ENCODE measurements at places on chromosomes 13 and 19.

DNA sequence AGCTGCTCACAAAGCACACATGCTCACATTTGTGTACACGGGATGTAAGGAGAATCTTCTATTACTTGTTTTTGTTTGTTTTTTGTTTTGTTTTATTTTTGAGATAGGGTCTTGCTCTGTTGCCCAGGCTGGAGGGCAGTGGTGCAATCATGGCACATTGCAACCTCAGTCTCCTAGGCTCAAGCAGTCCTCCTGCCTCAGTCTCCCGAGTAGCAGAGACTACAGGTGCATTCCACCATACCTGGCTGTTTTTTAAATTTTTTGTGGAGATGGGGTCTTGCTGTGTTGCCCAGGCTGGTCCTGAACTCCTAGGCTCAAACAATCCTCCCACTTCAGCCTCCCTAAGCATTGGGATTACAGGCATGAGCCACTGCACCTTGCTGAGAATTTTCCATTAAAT, 41.8 kb downstream of the KCNC3 start:
- DNase-seq, result no peak

DNA sequence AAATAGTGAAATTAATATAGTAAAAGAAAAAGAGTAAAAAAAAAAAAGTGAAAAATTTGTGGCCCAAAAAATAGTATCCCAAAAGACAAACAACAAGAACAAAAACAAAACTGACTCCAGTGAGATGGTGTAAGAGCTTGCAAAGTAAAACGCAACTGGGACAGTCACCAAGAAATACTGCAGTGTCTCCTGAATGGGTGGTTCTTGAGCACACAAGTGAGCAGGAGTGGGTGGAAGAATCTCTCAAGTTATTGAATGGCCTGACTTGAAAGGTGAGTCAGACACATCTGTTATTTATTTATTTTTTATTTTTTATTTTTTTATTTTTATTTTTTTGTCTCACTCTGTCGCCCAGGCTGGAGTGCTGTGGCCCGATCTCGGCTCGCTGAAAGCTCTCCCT, 1.9 kb downstream of the ZNF493 start:
- DNase-seq, result no peak

DNA sequence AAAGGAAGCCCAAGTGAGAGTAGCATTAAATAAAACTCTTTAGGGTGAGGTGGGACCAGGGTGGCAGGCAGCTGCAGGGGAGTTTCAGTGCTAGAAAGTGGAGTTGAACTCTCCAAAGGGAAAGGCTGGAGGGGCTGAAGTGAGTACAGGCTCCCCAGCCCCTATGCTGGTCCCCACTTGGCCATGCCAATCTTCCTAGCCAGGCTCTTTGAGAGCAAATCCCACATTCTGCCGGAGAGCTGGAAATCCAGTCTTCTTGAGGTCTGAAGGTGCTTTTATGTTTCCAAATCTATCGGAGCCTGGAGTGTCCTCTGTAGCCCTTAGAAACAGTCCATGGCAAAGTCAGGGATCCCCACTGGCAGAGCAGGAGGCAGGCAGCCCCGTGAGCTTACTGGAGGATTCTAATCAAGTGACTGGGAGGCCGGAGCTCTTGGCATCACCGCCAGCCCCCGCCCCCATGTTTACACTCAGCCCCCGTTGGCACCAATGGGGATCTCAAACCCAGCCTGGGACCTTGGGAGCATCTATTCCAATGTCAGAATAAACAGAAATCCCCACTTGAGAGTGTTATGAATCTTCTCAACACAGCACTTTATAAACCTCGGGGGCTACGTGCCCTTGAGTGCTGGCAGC, 18.3 kb downstream of the ZNF536 start:
- DNase-seq, result no peak

DNA sequence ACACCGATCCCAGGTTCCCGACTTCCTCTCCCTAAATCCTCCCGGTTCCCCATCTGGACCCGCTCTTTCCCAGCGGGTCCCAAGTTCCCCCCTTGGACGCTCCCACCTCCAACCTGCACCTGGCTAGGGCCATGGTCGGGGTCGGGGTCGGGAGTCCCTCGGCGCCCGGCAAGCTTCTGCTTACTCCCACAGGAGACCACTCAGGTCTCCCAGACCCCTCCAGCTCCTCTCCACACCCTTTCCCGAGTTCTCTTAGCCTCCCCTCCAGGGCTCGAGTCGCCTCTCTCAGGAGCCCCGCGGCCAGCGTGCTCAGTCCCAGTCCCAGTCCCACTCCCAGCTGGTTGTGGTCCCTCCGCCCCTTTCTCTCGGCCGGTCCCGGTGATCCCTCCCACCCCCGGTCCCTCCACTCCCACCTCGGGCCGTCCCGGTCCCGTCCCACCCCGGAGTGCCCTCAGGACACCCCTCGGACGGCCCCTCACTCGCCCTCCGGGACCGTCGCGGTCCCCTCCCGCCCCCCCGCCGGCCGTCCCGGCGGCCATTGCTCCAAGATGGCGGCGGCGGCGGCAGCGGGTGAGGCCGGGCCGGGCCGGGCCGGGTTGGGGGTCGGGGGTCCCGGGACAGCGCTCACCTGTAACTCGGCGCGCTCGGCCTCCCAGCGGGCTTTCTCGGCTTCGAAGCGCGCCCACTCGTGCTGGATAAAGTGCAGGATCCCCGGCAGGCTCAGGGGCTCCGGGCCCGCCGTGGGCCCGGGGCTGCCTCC, at the start of gene FKRP:
FKRP (plus strand) TSS at position 537 of the 760 bp plus-strand sequence. CDS start 9,394 bp downstream, outside the sequence.
- no peak for DNase-seq

DNA sequence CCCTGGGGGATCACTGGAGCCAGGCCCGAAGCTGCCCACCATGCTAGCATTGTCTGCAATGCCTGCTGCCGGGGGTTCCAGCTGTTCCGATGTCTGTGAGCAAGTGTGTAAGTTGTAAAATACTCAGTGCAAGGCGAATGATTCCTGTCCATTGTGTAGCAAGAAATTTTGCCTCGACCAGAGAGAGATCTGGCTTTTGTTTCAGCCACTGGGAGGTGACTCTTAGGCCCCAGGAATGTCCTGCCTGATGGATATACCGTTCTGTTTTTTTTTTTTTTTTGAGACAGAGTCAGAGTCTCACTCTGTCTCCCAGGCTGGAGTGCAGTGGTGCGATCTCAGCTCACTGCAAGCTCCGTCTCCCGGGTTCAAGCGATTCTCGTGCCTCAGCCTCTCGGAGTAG, 7.3 kb upstream of the GADD45B start:
- no peak for DNase-seq

- no peak for DNase-seq
Measured at GRCh38 chr19:13537454-13537853, 31.2 kb upstream of the CACNA1A start.

DNA sequence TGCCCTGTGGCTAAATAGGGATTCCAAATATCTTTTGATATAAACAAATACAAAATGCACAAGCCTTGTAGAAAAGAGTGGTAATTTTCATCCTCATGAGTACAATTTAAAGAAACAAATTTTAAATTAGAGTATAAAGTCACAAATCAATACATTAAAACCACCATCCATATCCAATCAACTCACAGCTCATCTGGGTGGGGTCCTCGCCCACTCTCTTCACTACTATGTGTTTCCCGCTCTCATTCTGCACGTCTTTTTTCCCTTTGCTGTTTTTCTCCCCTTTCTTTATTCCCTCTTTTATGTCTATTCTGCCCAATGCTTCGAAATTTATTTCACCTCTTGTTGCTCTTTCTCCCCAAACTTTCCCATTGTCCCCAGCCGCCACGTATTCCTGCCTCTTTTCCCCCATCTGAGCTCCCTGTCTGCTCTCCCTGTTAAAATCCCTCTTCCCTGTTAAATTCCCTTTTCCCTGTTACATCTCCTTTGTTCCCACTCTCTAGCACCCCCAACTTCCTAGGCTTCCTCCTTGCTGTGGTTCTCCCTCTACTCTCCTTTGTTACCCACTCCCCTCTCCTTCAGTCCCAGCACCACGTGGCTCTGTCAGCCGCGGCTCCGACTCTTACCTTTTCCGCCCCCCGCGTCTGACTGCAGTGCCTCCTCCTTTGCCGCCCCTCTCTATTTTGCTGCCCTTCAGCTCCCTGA, 1.3 kb downstream of the ZNF616 start:
- DNase-seq, result no peak

DNA sequence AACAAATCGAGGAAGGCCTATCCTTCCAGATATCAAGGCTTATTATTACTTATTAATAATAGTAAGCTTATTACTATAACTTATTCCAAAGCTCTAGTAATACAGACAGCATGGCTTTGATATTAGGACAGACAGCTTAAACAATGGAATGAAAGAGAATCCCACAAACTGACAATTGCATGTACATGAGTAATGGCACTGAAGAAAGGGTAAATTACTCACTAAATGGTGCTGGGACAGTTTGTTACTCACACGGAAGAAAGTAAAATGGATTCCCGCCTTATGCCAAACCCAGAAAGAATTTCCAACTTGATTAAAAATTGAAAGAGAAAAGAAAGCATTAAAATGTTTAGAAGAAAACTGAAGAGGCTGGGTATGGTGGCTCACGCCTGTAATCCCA, 60.3 kb downstream of the MIPEP start:
- no peak for DNase-seq

- no peak for DNase-seq
Measured at GRCh38 chr13:109939180-109939579, 152.8 kb upstream of the IRS2 start.

DNA sequence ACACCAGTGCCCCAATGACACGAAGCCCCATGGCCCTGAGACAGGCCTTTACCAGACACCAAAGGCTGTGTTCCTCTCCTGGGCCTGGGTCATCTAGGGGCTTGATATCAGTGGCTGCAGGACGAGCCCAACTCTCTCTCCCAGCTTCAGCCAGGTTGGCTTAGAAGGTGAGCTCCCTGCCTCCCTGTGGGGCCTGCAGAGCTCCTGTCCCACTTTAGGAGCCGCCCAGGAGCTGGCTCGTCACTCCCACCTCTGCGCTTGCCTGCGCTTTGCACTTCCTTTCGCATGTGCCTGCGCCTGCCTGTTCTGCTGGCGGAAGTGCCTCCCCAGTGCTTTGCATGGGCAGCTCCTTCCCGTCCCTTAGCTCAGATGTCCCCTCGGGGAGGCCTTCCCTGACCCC, 4.9 kb downstream of the CALM3 start:
- DNase-seq, result no peak
